Activated naive CD8-positive, alpha-beta T cell treated with anti-CD3 and anti-CD28 coated beads for 36 hours (primary cell): ENCODE measurements at places on chromosomes 2 and 18. TPM values are rescaled to one million over a fixed set of nuclear protein-coding genes. Genes with fewer than 3 reads are reported as not detected.

DNA sequence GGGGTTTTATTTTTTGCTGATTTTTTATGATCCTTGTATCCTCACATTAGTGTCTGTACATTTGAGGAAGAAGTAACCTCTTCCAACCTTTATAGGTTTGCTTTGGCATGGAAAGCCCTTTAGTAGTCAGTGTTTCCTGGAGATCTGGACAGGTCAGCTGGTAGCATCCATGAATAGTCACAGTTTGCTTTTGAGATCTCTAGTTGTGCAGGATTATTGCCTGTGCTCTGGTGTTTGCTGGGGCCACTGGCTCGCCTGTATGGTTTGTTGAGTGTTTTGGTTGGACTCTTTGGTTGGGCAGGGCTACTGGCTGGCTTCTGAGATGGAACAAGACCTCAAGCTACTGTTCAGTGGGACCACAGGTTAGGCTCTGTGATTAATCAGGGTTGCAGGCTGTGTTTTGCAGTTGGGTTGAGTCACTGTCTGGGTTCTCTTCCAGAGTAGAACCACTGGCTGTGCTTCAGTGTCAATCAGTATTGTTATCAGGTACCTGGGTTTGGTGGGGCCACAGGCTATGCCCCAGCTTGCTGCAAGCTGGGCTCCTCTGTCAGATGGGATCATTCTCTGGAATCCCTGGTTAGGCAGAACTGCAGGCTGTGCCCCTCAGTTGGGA is 20.0 kb downstream of the SP140L start:
- peak overlapping the region; percentile 91 for H3K27ac ChIP-seq
- H3K4me1 ChIP-seq = peaks cover 65% of the 10 kb centered on the region
- no peaks in the 10 kb centered on the region for H3K27me3 ChIP-seq
- no peak for DNase-seq
- H3K36me3 ChIP-seq = peaks cover 84% of the 10 kb centered on the region

FN1 gene
- total RNA-seq = 0.30 TPM

FABP1 gene
- not detected for total RNA-seq

DNA sequence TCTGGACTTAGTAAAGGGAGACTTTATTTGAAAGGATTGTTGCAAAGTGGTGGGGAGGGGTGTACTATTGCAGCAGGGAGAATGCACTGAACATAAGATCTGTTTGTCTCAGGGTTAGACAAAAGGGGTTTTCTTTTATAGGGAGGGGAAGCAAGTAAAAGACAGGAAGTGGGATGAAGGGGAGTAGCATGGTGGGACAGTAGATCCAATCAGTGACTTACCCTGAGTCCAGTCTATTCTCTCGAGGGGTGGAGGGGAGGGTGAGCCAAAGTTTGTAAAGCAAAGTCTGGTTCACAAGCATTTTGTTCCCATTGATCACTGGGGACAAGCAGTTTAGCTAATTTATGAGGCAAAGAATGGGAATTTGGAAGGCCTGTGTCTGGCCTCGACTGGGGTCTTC is 35.0 kb upstream of the CYP27C1 start:
- no peaks in the 10 kb centered on the region for H3K27me3 ChIP-seq
- no peak overlapping the region for H3K27ac ChIP-seq
- H3K36me3 ChIP-seq = peaks cover 16% of the 10 kb centered on the region

DNA sequence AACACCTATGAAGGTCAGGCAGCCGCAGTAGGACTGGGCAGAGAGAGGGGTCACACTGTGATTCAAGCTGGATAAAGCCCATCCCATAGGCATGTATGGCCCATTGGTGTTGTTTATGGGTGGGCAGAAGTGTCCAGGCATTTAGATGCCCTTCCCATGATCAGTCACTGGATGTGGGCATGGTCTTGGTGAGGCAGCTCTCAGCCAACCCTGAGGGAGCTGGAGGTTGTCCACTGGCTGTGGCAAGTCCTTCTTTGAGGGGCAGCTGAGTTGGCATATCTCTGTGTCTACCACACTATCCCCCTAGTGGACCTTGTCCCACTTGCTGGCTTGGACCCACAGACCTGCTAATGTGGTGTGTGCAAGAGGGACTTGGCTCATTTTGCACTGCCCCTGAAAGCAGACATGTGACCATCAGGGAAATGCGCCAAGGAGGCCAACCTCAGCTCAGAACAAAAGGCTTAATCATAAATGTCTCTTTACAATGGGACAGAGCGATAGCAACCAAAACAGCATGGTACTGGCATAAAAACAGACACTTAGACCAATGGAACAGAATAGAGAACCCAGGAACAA is 82.0 kb downstream of the TMEM17 start:
- H3K36me3 ChIP-seq = no peaks in the 10 kb centered on the region
- no peak for DNase-seq
- no peak overlapping the region for H3K27ac ChIP-seq
- H3K4me3 ChIP-seq = no peak overlapping the region
- H3K27me3 ChIP-seq = no peaks in the 10 kb centered on the region

DNA sequence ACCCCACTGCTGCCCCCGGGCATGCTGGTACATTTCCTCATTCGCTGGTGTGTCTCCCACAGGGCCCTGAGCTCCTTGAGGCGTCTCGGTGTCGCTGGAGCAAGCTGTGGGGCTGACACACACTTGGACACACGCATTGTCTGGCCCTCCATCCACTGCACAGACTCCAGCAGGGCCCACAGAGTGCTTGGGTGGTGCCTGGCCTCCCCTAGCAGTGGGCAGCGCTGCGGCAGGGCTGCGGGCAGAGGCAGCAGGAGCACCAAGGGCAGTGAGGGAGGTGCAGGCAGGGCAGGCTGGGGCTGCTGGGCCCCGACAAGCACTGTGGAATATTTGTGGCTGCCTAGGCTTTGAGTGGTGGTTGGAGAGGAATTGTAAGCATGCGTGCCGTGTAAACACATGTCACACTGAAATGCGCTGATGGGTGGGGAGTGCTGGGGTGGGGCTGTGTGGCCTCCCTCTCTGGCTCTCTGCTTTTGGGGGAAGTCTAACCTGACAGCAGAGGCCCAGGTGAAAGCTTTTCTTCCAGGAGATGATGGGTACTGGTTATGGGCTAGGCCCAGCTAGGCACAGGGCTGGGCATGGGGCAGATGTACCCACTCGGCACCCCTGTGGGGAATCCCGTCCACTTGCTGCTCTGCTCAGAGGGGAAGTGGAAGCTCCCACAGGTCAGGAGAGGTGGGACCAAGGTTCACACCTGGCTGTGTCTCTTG is 55.5 kb upstream of the HS6ST1 start:
- no peak overlapping the region for H3K27ac ChIP-seq
- no peaks in the 10 kb centered on the region for H3K36me3 ChIP-seq
- peaks cover 13% of the 10 kb centered on the region for H3K4me1 ChIP-seq
- H3K27me3 ChIP-seq = peaks cover 18% of the 10 kb centered on the region
- DNase-seq = no peak

ALPI gene
- total RNA-seq = not detected

SSB gene
- total RNA-seq = 124 TPM

- H3K36me3 ChIP-seq = no peaks in the 10 kb centered on the region
- no peak for DNase-seq
- H3K4me1 ChIP-seq = peaks cover 14% of the 10 kb centered on the region
- H3K4me3 ChIP-seq = no peak overlapping the region
Measured at GRCh38 chr18:76498064-76498463, 3.0 kb upstream of the ZNF516 start.

TMEFF2 gene
- not detected for total RNA-seq

DNA sequence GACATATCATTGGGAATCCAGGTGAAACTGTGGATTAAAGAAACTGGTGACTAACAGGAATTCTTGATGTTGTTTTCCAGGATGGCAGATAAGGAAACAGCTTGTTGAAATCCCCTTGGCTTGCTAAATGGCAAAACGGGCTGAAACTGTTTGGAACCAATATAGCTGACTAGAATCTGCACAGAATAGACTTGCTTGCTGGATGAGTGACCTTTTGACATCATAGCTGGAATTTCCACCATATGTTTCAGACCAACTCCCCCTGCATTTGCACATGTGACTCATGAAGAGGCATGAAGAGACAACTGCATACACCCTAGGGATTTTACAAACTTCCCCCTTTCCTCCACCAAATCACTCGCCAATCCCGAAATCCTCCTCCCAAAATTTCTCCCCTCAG is 87.7 kb upstream of the LYPD1 start:
- H3K27me3 ChIP-seq = no peaks in the 10 kb centered on the region
- no peak overlapping the region for H3K27ac ChIP-seq
- no peaks in the 10 kb centered on the region for H3K4me1 ChIP-seq
- DNase-seq = no peak

GRCh38 chr2:70005752-70006446 is 44.5 kb upstream of the ASPRV1 start:
- no peaks in the 10 kb centered on the region for H3K36me3 ChIP-seq
- no peak overlapping the region for H3K27ac ChIP-seq
- H3K4me1 ChIP-seq = peaks cover 18% of the 10 kb centered on the region
- no peaks in the 10 kb centered on the region for H3K27me3 ChIP-seq
- DNase-seq = no peak
- H3K4me3 ChIP-seq = no peak overlapping the region

- DNase-seq = no peak
- H3K27me3 ChIP-seq = no peaks in the 10 kb centered on the region
- no peak overlapping the region for H3K27ac ChIP-seq
- H3K4me1 ChIP-seq = no peaks in the 10 kb centered on the region
- H3K36me3 ChIP-seq = no peaks in the 10 kb centered on the region
- no peak overlapping the region for H3K4me3 ChIP-seq
Measured at GRCh38 chr2:16197504-16198147, 257.3 kb downstream of the MYCN start.

CDCA7 gene
- 79.4 TPM for total RNA-seq

APOB gene
- total RNA-seq = not detected

GRCh38 chr2:230343747-230344146 is 16.8 kb downstream of the SP140L start:
- peaks cover 71% of the 10 kb centered on the region for H3K36me3 ChIP-seq
- H3K4me3 ChIP-seq = no peak overlapping the region
- peak overlapping the region; percentile 36 for H3K27ac ChIP-seq
- no peak for DNase-seq

GRCh38 chr2:31945572-31945935 is 65.3 kb downstream of the MEMO1 start:
- no peaks in the 10 kb centered on the region for H3K27me3 ChIP-seq
- H3K4me3 ChIP-seq = no peak overlapping the region
- peaks cover 20% of the 10 kb centered on the region for H3K36me3 ChIP-seq
- H3K4me1 ChIP-seq = peaks cover 27% of the 10 kb centered on the region
- DNase-seq = no peak
- H3K27ac ChIP-seq = no peak overlapping the region

GRCh38 chr2:232815569-232815968 is 39.2 kb upstream of the KCNJ13 start:
- H3K27ac ChIP-seq = no peak overlapping the region
- H3K36me3 ChIP-seq = peaks cover 32% of the 10 kb centered on the region
- H3K4me1 ChIP-seq = peaks cover 13% of the 10 kb centered on the region
- no peak for DNase-seq

DNA sequence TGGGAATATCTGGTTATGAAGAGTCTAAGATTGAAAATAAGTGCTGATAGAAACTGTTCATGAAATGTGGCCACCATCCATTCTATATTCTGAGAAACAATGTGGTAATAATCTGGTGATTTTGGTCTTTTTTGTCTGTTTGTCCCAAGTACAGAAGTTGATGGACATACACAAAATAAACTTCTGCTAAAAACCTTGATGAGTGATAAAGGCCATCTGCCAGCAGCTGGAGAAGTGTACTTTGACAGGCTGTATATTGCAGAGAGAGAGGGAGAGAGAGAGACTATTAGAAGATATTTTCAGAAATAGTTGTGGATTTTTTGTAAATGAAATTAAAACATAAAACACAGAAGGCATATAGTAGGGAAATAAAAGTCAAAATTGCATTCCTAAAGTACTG is 96.9 kb upstream of the NABP1 start:
- H3K27me3 ChIP-seq = peaks cover 3% of the 10 kb centered on the region
- no peaks in the 10 kb centered on the region for H3K36me3 ChIP-seq
- no peak overlapping the region for H3K27ac ChIP-seq
- no peak overlapping the region for H3K4me3 ChIP-seq
- H3K4me1 ChIP-seq = peaks cover 2% of the 10 kb centered on the region
- DNase-seq = no peak

SCRN3 gene
- total RNA-seq = 12.9 TPM

DNA sequence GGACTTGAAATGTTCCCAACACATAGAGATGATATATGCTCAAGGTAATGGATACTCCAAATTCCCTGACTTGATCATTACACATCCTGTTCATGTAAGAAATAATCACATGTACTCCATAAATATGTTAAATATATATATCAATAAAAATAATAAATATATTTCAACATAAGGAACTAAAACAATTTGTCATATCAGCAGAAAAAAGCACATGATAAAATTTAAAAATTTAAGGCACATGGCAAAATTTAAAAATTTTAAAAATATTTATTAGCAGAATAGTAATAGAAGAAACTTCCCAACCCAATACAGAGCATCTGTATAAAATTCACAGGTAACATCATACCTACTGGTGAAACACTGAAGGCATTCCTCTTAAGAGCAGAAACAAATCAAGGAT is 109.6 kb upstream of the KYNU start:
- H3K4me3 ChIP-seq = no peak overlapping the region
- H3K4me1 ChIP-seq = no peaks in the 10 kb centered on the region
- no peak overlapping the region for H3K27ac ChIP-seq
- no peaks in the 10 kb centered on the region for H3K27me3 ChIP-seq

DNA sequence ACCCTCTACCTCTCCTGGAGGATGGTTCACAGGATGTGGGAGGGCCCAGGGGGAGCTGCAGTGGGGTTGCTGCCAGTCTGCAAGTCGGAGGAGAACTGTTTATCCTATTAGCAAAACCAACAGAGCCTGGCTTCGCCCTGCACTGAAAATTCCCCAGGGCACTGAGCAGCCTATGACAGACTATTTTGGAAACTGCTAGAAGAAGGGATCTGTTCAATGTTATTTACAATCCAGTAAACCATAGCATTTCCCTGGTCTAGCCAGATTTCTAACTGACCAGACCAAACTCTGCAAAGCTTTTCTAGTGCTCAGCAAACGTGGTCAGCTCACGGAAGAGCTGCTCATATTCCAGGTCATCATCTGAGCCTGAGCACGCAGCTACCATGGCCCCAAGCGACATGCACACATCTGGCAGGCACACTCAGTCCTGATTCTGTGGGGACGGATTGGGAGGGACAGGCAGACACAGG is 64.8 kb upstream of the PID1 start:
- no peaks in the 10 kb centered on the region for H3K36me3 ChIP-seq
- peaks cover 2% of the 10 kb centered on the region for H3K27me3 ChIP-seq
- no peaks in the 10 kb centered on the region for H3K4me1 ChIP-seq
- no peak for DNase-seq

DNA sequence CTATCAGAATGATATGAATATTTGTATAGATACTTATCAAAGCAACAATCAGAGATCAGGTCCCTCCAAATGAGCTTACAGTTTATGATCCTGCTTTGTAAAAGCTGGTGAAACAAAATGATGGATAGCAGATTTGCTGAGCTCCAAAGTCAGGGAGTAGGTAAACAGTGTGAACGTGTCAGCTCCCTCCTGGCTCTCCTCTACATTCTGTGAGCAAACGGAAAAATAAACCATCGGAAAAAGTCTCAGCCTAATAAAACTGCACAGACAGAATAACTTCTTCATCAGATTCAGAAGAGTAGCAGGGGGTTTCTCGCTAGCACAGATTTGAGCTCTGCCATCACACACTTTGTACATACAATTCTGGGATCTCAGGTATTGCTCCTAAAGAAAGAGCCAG is 51.3 kb downstream of the BCL11A start:
- H3K36me3 ChIP-seq = no peaks in the 10 kb centered on the region
- no peak overlapping the region for H3K27ac ChIP-seq
- no peak for DNase-seq
- no peak overlapping the region for H3K4me3 ChIP-seq
- peaks cover 7% of the 10 kb centered on the region for H3K4me1 ChIP-seq
